ENCODE measurements at places on chromosomes 7 and 10.

DNA sequence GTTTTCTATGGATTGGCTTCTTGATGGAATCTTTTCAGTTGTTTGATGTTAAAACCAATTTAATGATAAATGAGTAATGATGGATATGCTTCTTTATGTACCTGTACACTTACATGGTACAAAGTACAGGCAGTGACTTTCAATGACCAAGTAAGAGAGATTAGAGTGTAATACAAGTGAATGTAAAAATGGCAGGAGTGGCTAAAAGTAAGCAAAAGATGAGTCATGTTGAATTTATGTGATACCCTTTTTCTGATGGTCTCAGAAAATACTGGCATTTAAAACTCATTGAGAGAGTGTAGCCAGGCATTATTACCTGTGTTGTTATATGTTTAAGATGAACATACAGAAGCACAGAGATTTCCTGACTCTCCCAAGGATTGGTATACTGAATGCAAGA is 97.1 kb downstream of the GPR85 start:
- no peak for DNase-seq

DNA sequence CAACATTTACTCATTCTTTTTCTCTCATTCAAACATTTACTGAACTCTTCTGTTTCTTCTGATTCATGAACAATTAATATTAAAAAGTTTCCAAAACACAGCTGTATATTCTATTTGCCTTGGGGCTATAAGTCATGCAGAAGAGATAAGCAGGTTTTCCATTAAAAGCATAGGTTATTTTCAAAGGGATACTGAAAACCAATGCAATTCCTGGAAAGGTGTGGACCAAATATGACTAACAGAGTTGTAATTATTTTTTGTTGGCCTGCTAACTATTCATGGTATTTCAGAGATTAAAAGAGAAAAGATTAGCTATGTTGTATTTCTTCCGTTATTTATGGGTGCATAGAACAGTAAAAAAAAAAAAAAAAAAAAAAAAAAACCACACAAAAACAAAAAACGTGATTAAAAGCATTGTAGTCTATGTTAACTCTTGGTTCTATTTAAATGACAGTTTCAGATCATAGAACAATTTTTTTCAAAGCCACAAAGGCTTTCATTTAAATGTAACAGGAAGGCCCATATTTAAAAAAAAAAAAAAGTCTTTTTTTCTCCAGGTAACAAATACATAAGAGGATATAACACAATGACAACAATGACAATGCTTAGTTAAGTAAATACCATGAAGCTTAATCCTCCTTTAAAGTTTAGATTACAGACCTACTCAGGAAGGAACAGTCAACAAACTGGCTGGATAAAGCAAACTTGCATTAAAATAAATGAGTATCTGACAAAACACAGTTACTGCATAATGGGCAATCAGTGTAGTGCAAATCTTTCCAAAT is 1042.9 kb downstream of the GATA3 start:
- no peak for DNase-seq

DNA sequence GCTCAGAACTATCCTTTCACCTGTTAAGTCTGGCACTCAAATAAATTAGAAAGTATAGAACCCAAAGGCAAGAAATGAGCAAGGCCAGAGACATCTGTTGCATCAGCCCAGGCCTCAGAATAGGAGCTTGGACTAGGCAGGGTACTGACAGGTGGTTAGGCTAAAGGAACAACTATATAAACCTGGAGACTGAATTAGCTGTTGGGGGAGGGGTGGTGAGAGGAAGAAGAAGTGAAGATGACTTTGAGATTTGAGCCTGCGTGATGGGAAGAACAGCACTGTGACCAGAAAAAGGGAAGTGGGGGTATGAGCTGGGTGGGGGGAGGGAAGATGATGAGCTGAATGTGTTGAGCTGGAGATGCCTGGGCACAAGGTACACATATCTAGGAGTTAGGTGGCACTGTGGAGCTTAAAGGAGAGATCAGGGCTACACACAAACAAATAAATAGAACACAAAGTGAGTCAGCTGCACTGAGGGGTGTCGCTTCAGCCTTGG is 244.7 kb downstream of the PTEN start:
- no peak for DNase-seq

DNA sequence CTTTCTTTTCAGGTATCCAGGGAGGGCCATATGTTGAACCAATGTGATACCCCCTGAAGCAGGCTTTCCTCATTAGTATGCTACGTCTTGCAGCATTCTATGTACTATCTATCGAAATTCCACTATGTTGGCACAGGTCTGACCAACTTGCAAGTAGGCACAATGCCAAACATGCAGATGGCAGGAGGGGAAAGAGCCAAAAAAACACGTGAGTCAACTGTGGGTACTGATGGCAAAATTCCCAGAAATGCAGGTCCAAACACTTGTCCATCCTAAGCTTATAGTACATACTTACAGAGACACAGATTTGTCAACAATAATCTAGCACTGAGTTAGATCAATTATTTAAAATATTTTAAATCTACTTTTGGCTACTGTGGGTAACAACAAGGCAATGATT is 394.9 kb downstream of the DGKB start:
- DNase-seq = no peak

All from GM19239 (cell line).